C1 segment of cervical spinal cord (tissue), 14 donors: ENCODE measurements at places on chromosomes 6 and 20.

DNA sequence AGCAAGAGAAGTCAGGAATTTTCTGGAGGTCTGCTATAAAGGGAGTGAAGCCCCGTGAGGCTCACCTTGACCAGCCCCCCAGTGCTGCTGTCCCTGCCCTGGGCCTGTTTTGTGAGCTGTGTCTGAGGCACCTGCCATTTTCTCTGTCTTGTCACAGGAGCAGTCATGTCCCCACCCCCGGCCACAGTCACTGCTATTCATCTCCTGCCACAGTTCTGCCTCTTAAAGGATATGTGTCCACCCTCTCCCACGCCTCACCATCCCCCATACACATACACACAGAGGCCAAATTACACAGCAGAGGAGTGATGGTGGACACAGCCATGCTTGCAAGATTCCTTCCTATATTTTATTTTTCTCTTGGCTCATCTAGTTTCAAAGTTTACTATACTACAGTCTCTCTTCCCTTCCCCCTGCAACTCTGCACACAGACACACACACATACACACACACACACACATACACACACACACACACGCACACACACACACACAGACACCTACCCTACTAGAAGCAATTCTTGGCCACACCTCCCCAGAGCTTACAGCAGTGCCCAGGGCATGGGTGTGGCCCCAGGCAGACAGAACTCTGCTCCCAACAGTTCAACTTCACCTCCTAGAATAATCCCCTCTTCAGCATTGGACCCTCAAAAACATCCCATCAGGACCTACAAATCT, 68.7 kb upstream of the TAB2 start:
- no peak for DNase-seq

DNA sequence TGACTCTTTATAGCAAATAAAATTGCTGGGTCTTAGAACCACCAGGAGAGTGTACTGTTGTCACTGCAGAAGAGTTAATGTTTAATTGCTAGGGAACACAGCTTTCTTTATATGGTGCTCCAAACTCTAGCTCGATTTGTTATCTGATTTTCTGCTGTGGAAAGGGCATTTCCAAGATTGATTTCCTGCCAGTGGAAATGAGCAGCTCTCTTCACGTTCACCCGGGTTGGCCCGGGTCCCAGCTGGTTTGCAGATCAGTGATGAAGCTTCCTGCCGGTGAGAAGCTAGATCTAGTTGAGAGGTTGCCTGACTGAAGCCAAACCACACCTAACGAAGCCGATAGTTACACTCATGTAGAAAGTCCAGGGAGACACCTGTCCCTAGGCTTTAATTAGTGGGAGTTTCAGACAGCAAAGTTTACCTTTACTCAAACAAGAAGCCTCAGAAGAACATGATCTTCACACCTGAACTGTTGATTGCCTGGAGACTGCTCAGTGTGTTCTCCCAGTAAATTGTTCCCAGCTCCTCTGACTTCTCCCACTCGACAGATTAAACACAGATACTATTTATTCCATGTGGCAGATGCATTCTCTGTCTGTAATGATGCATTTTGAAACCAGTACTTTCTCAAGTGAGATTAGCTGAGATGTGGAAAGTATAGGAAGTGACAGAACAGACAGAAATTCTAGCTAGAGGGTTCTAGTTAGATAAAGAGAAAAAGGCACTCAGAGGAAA, 27.8 kb downstream of the PAQR8 start:
- no peak for DNase-seq

DNA sequence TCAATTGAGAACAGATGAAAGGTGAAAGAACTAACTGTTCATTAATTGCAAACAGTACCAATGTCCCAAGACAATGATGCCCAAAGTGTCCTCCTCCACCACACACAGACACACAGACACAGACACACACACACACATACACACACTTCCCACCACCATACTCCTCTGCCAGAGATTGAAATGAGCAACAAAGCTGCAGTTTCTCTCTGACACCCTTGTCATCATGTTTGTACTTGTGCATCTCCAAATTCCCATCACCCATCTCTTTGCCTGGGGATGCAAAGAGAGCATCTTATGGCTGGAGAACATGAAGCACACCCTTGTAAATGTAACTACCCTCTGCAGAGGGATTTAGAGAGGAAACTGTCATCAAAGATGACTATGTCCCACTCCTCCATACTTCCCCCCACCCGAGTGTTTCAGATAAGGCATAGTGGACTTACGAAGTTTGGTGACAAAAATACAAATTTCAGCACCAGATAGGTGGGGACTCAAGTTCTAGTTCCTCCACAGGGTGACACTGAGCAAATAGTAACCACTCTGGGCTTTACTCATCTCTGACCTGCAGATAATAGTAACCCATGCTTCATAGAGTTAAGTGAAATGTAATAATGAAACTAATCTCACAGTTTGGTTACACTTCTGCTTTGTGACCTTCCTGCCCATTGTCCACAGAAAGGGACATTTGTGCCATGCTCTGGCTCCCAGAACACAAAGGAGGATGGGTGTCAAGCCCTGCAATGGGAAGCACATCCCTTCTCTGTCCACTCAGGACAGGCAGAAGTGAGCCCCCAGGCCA, 8.7 kb downstream of the MAFB start:
- DNase-seq = no peak

DNA sequence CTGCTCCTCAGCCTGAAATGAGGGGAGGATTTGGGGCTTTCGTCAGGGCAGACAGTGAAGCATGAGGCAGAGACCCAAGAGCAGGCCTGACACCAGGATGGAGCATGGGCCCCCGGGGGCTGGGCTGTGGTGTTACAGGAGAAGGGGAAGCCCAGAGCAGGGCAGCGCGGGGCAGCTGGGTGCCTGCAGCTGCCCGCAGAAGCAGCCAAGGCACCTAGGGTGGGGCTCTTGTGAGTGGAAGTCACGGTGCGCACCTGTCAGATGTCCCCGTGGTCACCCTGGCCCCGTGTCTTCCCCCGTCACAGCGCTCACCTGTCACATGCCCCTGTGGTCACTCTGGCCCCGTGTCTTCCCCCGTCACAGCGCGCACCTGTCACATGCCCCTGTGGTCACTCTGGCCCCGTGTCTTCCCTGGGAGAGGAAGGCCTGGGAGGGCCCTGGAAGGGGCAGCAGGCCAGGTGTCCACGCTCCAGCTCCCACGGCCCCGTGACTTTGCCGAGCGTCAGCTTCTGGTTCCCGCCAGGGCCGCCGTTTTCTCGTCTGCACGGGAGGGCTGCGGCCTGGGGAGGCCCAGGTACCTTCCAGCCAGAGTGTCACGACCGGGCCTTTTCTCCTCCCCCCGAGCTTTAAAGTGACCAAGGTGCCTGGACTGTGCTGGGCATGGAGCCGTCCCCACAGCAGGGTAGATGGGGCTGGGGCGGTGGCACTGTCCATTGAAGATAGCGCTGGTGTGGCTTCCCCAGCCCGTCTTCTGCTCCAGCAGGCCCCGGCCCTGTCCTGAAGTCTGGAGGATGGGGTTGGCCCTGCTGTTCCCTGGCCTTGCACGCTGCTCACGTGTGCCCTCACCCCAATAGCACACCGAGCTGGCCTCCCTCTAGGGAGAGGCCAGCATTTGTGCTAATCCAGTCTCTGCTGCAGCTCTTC, 9.4 kb downstream of the ARFGAP1 start:
- DNase-seq = no peak

- DNase-seq = no peak
Observed at GRCh38 chr6:134295953-134296553, 21.9 kb downstream of the SGK1 start.

GRCh38 chr6:40036186-40036585, 101.9 kb upstream of the MOCS1 start:
- no peak for DNase-seq

DNA sequence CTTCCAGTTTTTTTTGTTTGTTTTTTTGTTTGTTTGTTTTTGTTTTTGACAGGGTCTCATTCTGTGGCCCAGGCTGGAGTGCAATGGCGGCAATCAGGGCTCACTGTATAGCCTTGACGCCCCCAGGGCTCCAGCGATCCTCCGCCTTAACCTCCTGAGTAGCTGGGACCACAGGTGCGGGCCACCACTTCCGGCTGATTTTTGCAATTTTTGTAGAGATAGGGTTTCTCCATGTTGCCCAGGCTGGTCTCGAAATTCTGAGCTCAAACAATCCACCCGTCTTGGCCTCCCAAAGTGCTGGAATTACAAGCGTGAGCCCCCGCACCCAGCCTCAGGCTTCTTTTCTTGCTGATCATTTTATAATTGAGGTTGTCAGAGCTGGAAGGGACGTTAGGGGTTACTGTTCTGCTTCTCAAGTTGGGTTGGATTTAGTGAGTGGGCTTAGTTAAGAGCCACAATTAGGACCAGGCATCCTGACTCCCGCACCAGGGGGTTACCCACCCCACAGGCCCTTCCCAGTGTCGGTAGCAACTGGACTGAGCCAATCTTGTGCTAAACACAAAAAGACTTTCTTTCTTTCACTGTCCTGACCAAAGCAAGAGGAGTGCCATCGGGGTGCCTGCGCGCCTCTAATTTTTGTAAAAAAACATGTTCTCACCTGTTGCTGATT, 13.1 kb upstream of the ZSCAN9 start:
- no peak for DNase-seq

DNA sequence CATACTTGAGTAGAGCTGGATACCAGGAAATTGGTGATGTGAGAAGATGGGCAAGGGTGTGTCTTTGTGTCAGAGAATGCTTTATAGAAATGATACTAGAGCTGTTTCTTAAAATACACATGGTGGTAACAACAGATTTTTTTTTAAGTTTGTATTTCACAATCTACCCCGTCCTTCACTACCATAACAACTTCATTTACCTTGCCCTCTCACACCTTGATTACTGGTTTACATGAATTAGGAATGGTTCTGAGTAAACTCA, 45.4 kb downstream of the RARS2 start:
- no peak for DNase-seq

DNA sequence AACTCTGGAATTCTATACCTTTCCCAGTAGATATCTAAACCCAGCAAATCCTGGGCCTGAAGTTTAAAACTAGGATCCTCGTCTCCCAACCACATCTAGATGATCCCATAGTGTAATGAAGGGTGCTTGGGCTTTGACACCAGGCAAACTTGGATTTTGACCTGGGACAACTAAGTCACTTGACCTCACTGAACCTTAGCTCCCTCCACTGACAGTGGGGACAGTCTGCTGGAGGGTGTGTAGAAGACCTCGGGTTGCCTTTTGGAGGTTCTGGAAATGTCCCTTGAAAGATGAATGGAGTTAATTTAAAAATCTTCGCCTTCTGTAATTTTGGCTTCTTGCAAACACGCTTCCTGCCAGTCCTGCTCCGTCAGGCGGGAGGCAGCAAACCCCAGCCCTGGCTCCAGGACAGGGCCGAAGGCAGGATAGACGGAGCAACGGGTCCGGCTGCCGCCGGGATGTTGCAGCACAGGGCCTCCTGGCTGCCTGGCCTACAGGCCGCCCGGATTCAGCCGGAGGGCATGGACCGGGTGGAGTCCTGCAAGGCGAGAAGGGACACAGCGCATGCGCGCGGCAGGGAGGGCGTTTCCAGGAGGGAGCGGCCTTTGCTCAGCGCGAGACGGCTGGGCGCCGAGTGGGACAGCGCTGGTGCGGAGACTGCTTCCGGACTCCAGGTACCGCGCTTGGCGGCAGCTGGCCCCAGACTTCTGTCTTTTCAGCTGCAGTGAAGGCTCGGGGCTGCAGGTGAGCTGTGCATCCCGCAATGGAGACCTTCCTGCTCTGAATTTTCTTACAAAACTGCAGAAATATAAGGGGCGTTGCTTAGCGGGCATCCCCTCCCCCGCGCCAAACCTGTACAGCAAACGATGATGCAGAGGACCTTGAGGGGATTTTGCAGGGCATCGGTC, at the start of gene TMEM14A:
Gene TMEM14A (plus strand): TSS at position 612 of the 908 bp plus-strand sequence. CDS start 5,990 bp downstream, outside the sequence.
- peak; percentile 82 for DNase-seq

DNA sequence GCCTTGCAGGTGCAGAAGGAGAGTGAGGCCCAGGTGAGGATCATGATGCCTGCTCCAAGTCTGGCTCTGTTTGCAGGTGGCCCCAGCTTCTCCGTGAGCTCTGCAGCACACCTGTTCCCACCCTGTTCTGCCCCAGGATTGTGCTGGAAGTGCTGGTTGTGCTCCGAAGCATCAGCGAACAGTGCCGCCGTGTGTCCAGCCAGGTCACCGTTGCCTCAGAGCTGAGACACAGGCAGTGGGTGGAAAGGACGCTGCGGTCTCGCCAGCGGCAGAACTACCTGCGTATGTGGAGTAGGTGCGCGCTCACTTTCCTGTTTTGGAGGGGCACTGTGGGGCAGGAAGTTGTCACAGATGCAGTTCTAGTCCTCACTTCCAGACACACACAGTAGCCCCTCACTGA, 25.0 kb downstream of the ERMARD start:
- DNase-seq = no peak

- no peak for DNase-seq
Observed at GRCh38 chr6:167491438-167492099, 166.7 kb downstream of the TTLL2 start.

- DNase-seq = no peak
Observed at GRCh38 chr6:111938710-111939109, 65.5 kb upstream of the FYN start.

GRCh38 chr6:86331265-86331840, 606.0 kb upstream of the HTR1E start:
- DNase-seq = no peak

- DNase-seq = no peak
Observed at GRCh38 chr6:87879132-87879861, 168.3 kb upstream of the SPACA1 start.

- no peak for DNase-seq
Observed at GRCh38 chr20:53360852-53361251, 232.8 kb downstream of the ZNF217 start.

GRCh38 chr6:69489970-69490369, 306.8 kb downstream of the LMBRD1 start:
- DNase-seq = no peak

GRCh38 chr6:43737272-43738081, 32.5 kb upstream of the VEGFA start:
- DNase-seq = no peak

DNA sequence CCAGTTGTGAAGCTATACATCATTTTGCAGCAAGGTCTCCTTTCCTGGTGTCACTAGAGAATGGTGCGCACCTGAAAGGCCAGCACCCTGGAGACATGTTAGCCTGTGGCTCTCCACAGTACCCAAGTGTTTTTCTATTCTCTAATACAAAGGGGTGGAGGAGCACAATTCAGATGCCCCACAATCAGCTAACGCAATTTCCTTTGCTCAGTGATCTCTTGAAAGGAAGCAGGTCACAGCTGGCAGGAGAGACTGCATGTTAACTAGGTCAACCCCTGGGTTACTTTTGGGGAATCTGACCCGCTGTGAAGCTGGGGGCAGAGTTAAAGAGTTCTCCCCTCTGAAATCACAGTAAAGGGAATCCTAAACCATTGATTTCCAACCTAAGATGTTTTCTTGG, 92.5 kb downstream of the B3GAT2 start:
- no peak for DNase-seq

DNA sequence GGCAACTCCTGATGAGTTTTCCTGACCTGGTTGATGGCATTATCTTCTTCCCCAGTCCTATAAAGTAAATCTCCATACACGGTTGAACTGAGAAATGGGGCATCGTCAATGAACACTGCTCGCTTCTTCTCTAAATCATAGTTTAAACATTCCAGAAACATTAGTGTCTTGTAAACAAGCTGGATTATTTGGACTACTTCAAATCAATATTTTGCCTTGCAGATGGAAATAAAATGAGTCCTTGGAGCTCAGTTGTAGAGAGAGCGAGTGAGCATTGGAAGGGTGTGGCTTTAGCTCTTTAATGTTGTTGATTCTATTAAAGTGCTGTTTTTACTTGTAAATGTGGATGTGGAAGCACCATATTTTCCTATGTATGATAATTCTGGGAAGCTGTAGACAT, 18.4 kb downstream of the C6orf89 start:
- DNase-seq = no peak
